ENCODE measurements at places on chromosomes 16 and 17. TPM values are rescaled to one million over a fixed set of nuclear protein-coding genes. Genes with fewer than 3 reads are reported as not detected.
A peak's percentile ranks its signal among the peaks of the same experiment; 100 is the strongest.

- no peak for DNase-seq
These were observed 45.3 kb downstream of the PRAC1 start for GRCh38 chr17:48676963-48677558.

GRCh38 chr16:50297301-50298074, 31.1 kb downstream of the ADCY7 start:
- DNase-seq = peak; percentile 86

GRCh38 chr17:40106760-40107521, 6.6 kb upstream of the NR1D1 start:
- DNase-seq = no peak

DNA sequence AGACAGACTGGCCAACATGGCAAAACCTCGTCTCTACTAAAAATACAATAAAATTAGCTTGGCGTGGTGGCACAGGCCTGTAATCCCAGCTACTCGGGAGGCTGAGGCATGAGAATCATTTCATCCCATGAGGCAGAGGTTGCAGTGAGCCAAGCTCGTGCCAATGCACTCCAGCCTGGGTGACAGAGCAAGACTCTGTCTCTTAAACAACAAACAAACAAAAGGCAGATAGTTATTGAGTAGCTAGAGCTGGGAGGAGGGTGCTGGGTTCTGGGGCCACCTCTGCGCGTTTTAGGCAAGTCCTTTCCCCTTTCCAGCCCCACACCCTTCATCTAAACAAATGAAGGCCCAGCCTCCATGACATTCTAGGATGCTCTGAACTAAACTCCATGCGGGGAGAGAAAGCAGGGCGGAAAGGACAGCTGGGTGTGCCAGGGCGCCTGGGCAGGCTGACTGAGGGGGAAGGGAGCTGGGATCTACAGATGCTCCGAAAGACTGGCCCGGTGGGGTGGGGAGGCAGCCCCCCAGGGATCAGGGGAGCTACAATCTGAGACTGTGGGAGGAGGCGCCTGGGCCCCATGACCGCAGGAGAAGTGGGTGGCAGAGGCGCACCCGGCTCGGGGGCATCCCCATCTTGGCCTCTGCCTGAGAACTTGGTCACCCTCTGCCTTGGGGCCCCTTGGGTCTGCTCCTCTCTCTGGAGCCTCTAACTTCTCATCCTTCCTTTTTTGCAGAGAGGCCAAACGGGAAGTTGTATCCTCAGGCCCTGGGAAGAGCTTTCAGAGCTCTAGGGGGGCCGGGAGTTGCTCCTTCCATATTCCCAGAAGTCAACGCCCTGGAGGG, 910 bp downstream of the ITGAL start:
- no peak for DNase-seq

GRCh38 chr17:59547131-59547915, 18.1 kb upstream of the DHX40 start:
- no peak for DNase-seq

Gene PYY
- not detected for total RNA-seq

Gene KRT39
- total RNA-seq = not detected

DNA sequence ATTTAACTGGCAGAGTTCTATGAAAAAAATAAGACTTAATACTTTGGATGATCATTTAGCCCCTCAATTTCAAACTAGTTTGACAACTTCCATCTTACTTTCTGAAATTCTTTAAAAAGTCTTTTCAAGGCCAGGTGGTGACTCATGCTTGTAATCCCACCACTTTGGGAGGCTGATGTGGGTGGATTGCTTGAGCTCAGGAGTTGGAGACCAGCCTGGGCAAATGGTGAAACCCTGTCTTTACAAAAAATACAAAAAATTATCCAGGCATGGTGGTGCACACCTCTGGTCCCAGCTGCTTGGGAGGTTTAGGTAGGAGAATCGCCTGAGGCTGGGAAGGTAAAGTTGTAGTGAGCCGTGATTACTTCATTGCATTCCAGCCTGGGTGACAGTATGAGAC, 154.4 kb downstream of the TANC2 start:
- DNase-seq = no peak

- DNase-seq = no peak
These were observed at the start of gene CHCT1 for GRCh38 chr17:60422162-60422665. CHCT1 (plus strand) TSS chr17:60422489; CDS start chr17:60422593, 104 bp downstream.

GRCh38 chr16:85236818-85237150, 124.5 kb upstream of the CIBAR2 start:
- DNase-seq = no peak

GRCh38 chr16:55588799-55589198, 22.3 kb downstream of the CAPNS2 start:
- DNase-seq = no peak

DNA sequence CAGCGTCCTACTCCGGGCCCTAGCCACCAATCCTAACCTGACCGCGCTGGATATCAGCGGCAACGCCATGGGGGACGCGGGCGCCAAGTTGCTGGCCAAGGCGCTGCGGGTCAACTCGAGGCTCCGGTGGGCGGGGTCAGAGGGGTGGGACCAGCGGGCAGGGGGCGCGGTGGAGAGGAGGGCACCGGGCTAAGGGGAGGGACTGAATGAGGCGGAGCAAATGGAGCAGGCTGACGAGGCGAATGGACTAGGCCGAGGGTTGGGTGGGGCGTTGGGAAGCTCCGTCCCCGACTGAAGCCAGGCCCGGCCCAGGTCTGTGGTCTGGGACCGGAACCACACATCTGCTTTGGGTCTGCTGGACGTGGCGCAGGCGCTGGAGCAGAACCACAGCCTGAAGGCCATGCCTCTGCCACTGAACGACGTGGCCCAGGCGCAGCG, 4.6 kb downstream of the CARMIL2 start:
- no peak for DNase-seq

DNA sequence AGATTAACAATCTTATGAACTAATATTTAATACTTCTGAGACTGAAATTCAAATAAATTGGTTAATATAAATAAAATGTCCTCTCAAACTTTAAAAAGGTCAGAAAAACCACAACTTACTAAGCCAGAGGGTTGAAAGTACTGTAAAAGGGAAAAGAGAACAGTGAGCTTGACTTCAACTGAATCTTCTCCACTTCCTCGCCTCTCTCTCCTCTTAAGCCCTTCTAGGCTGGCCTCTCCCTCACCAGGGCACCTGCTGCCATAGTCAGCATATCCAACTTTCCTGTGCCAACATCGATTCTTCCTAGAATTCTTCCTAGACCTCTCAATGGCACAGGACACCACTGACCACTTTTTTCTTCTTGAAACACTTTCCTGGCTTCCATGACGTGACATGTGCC, 19.4 kb downstream of the GNA13 start:
- DNase-seq = no peak

Gene NPB
- total RNA-seq = 1.3 TPM

DNA sequence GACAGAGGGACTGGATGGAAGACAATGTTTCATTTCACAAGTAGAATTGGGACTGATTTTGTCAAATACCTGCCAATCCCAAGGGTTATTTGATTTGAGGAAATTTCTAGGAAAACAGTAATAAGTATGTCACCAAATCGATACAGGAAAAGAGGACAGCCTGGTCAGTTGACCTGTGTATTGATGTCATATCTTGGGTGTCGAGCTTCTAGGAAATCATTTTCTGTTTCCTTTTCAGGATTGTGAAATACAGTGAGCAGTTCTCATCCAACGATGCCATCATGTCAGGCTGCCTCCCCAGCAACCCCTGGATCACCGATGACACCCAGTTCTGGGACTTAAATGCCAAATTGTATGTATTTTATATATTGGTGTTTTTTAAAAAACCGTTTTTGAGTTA, 56.1 kb downstream of the RGS9 start:
- DNase-seq = no peak

Gene CHST5
- total RNA-seq = 0.17 TPM

Gene PLLP
- 0.02 TPM for total RNA-seq

Gene CCL1
- not detected for total RNA-seq

Gene HEXD
- total RNA-seq = 11.2 TPM

GRCh38 chr17:77331301-77331864, 190.6 kb downstream of the SEC14L1 start:
- DNase-seq = peak; percentile 93

- no peak for DNase-seq
These were observed at the start of gene PGP for GRCh38 chr16:2214719-2214968. PGP (minus strand) TSS chr16:2214840; CDS start chr16:2214777, 63 bp downstream.

Gene CLEC10A
- total RNA-seq = not detected

GRCh38 chr17:73248532-73248931, 13.1 kb downstream of the CPSF4L start:
- no peak for DNase-seq

GRCh38 chr16:17777408-17777863, 306.7 kb upstream of the XYLT1 start:
- no peak for DNase-seq

GRCh38 chr17:68207651-68208253, 40.1 kb upstream of the AMZ2 start:
- peak; percentile 40 for DNase-seq

Gene GAS2L2
- not detected for total RNA-seq

GRCh38 chr16:19499006-19499405, 22.9 kb downstream of the GDE1 start:
- DNase-seq = no peak

GRCh38 chr17:61088556-61088955, 311.1 kb upstream of the TBX2 start:
- DNase-seq = no peak

DNA sequence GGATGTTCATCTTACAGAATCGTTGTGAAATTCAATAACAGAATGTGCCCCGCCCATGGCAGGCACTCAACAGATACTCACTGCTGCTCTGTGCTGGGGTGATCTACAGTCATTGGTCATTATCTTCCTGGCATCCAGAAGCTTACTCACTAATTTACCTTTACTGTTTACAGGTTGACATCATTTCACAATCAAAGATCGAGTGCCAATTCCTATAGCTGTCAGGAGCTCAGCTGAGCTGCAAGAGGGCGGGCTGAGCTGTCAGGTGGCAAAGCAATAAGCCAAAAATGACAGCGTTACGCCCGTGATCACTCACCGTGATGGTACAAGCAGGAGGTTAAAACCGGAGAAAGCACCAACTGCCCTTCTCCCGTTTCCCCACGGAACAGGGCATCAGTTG, 51.2 kb downstream of the LITAF start:
- no peak for DNase-seq

GRCh38 chr16:71711789-71712188, 12.7 kb downstream of the PHLPP2 start:
- DNase-seq = no peak

- no peak for DNase-seq
These were observed 8.9 kb downstream of the TRIM47 start for GRCh38 chr17:75869282-75870141.

GRCh38 chr16:49021136-49021535, 260.5 kb downstream of the CBLN1 start:
- no peak for DNase-seq

- DNase-seq = no peak
These were observed 10.9 kb upstream of the SP2 start for GRCh38 chr17:47884905-47885730.

Gene SHBG
- total RNA-seq = 0.67 TPM

DNA sequence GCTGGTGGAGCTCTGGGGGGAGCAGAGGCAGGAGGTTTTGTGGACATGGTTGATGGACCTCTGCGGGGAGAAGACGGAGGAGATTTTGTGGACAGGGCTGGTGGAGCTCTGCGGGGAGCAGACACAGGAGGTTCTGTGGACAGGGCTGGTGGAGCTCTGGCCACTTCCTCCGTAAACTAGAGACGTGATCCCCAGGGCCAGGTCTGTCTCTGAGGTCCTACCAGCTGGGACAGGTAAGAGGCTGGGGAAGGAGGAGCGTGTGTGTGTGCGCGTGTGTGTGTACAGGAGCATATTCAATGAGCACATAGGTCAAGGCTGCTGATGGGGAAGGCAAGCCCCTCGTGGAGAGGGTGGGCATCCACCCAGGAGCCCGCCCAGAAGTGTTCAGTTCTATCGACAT, 20.6 kb downstream of the RPH3AL start:
- peak; percentile 59 for DNase-seq

Gene ITGB4
- total RNA-seq = 5.2 TPM

Gene SEPTIN12
- total RNA-seq = not detected

DNA sequence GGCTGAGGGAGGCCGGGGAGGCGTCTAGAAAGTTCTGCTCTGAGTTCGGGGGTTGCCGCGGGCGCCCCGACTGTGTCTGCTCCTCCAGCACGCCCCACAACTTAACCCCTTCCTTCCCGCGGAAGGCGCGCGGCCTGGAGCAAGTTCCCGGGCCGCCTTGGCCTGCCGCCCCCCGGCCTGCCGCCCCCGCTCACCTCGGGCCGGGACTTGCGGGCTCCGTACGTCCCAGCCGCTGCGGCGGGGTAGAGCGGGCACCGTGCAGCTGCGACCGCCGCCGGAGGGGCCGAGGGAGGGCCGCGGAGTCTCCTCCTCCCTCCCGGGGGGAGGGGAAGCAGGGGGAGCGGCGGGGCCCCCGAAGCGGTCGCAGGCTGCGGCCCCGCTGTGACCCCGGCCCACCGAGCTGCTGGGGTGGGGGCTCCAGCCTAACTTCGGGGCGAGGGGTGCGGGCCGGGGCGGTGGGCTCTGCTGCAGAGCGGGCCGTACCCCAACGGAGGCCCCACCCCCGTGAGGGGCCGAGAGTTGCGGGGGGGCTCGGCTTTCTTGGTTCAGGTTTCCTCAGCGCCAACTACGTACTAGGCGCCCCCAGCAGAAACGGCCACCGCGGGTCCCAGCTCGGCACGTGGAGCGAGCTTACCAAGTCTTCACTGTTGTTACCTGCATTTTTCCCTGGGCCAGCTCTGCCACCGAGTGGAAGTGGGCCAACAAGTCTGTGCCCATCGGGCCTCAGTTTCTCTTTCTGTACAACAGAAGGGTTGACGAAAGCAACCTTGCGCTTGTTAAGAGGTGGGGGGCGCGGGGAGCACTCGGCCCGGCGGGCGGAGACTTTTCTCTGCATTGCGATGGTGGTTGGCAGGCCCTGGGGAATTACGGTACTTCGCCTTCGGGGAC, at the start of gene CCDC102A:
Gene CCDC102A, minus strand, starts transcription at position 266 of the 888 bp plus-strand sequence. CDS start 7,394 bp downstream, outside the sequence.
- no peak for DNase-seq

DNA sequence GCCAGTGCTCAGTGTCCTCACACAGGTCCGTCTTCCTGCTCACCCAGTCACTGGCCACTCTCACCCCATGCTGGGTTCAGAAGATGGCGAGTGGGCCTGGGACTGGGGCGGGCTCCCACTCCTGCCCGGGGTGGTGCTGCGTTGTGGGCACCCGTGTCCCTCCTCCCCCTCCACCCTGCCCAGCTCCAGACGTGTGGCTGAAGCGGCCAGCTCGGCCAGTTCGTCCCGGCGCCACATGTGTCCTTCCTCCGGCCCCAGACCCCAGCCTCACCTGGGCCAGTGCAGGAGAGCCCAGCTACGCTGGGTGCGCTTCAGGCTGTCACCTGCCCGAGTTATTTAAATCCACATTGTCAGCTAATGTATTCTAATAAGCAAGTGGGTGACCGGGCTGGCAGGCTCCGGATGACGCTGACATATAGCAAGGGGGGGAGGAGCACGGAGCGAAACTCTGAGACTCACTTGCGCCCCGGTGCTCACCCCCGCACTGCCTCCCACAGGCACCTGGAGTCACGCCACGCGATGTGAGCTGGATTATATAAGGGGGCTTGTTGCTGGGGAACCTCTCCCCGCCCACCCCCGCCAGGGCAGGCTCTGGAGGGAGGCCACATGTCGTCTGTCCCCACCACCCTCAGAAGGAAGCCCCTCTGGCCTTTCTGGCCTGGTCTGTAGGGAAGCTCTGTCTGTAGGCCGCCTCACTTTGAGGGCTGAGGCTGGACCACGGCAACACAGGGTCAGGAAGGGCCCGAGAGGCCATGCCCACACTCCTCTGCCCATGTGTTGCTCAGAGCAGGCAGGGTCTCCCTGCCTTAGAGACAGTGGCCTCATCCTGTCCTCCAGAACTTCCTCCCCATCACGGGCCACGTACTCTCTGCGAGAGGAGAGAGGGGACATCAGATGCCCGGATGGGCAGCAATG, 7.1 kb upstream of the BAIAP2 start:
- no peak for DNase-seq

Gene CCL4L2
- total RNA-seq = not detected

Gene TMC8
- 0.97 TPM for total RNA-seq
